SK-N-DZ (cell line): ENCODE measurements at places on chromosomes 3 and 15.

DNA sequence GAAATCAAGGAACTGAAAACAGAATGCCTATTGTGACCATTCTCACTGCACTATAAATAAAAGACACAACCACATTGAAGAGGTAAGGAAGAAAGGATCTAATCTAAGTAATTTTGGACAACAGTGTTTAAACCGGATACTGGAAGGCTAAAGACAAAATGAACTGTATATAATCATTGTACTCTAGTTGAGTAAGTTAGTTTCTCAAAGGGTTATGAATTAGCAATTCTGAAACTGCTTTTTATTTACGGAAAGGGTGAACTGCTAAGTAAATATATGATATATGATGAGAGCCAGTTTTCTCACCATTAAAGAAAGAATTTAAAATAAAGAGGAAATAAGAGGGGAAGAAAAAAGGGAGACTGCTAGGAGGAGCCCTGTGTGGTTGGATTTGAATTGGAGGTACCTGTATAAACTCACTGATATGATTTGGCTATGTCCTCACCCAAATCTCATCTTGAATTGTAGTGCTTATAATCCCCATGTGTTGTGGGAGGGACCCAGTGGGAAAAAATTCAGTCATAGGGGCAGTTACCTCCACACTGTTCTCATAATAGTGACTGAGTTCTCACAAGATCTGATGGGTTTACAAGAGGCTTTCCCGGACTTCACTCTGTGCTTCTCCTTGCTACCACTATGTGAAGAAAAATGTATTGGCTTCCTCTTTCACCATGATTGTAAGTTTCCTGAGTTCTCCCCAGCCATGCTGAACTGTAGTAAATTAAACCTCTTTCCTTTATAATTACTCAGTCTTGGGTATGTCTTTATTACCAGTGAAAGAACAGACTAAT lies 607.7 kb downstream of the PYDC2 start:
- no peak for DNase-seq

GRCh38 chr15:98035577-98036010 lies 75.1 kb downstream of the ARRDC4 start:
- DNase-seq = no peak

- no peak for DNase-seq
Observed at GRCh38 chr15:77112838-77113504, 42.1 kb upstream of the TSPAN3 start.

- no peak for DNase-seq
Observed at GRCh38 chr3:51938780-51939425, 2.8 kb downstream of the RRP9 start.

DNA sequence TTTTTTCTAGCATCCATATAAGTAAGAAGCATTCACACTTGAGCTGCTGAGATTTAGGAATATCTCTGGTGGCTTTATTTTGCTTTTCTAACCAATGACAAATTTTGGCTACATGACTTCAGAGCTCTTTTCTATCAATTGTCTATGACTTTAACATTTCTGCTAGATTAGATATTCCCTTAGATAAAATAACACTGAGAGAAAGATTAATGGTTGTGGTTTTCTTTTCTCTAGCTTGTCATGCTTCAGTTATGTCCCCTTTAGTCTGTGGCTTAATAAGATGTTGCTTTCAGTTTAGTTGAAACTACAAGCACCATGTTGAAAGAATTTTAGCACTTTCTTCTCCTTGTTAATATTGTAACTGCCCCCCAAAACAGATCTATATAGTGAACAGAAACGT lies 665.6 kb upstream of the CCDC54 start:
- DNase-seq = no peak

GRCh38 chr15:47669221-47669620 lies 48.1 kb upstream of the SEMA6D start:
- DNase-seq = no peak

DNA sequence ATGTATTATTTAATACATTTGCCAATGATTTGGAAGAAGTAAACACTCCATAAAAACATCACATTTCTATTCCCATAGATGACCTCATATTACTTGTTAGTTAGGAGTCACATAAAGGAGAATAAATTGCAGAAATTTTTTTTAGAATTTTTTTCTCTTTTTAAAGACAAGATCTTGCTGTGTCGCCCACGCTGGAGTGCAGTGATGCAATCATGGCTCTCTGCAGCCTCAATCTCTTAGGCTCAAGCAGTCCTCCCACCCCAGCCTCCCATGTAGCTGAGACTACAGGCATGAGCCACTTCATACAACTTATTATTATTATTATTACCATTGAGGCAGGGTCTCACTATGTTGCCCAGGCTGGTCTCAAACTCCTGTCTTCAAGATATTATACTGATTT lies 12.3 kb upstream of the USP8 start:
- DNase-seq = no peak

DNA sequence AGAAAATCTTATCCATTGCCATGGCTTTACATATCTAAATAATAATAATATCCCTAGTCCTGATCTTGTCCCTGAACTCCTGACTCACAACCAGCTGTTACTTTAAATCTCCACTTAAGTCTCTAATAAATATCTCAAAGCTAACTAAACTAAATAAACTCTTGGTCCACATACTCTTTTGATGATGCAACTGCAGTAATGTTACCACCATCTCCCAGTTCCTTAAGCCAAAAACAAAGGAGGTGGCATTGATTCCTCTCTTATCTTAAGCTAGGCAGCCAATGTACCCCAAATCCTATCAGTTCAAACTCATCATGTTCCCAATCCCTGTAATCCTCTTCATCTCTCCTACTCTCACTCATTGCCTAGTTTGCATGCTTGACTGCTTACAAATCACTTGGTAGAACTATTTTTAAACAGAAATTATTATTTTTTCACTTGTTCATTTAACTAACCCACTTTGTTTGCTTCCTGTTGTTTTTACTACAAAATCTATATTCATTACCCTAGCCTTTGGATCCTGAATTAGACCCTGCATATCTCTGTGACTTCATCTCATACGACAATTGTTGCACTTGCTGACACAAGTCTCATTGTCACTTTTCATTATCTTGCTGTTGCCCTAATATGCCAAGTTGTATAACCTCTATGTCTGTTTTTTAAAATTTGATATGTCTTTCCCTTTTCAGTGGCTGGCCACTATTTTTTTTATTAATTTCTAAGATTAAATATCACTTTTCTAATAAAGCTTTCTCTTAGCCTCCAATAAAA lies 462.2 kb downstream of the ZPLD1 start:
- no peak for DNase-seq

DNA sequence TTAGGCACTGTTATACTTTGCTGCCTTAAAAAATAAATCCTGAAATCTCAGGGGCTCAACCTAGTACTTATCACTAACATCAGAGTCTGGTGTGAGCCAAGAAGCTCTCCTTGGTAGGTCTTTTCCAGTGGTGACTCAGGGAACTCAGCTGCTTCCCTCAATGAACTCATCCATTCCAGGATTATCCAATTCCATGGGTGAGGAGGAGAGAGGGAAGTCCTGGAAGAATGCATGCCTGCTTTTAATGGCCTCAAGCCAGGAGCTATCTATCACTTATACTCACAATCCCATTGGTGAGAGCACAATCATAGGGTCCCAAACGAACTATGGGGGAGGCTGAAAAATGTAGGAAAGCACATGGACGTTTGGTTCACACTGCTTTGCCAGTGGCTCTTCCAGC lies 113.6 kb downstream of the POLR2M start:
- no peak for DNase-seq

GRCh38 chr3:114213292-114213626 lies 24.1 kb downstream of the ZNF80 start:
- DNase-seq = no peak

GRCh38 chr15:22839046-22839695 lies 705 bp downstream of the NIPA2 start:
- no peak for DNase-seq

GRCh38 chr15:96560246-96560895 lies 229.9 kb downstream of the NR2F2 start:
- peak; percentile 77 for DNase-seq

DNA sequence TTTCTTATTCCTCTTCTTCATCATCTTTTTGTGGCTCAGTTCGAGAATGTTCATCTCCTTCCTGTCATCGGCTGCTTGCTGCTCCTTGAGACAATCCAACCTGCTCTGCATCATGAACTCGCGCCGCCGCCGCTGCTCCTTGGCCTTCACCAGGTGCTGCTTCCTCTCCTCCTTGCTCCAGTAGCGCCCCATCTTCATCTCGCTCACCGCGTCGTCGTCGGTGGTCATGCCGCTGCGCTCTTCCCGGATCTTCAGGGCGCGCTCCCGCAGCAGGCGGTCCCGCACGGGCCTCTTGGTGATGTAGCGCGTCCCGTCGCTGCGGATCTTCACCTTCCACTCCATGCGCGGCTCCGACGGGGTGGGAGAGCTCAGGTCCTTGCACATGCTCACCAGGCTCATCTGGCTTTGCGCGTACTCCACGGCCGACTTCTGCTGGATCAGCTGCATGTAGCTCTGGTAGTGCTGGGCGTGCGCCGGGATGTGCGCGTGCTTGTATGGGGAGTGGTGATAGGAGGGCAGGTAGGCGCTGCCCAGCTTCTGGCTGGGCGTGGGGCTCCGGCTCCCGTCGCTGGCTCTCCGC lies 241.2 kb downstream of the PDZRN3 start:
- no peak for DNase-seq

DNA sequence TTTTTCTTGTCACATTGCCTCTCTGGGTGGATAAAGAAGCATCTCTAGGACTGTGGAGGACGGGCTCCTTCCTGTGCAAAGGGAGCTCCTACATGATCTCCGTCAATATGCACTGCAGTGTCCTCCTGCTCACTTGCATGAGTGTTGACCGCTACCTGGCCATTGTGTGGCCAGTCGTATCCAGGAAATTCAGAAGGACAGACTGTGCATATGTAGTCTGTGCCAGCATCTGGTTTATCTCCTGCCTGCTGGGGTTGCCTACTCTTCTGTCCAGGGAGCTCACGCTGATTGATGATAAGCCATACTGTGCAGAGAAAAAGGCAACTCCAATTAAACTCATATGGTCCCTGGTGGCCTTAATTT lies 478 bp downstream of the GPR15 start:
- DNase-seq = peak; percentile 74
